ENCODE measurements at places on chromosomes 12 and 14.

DNA sequence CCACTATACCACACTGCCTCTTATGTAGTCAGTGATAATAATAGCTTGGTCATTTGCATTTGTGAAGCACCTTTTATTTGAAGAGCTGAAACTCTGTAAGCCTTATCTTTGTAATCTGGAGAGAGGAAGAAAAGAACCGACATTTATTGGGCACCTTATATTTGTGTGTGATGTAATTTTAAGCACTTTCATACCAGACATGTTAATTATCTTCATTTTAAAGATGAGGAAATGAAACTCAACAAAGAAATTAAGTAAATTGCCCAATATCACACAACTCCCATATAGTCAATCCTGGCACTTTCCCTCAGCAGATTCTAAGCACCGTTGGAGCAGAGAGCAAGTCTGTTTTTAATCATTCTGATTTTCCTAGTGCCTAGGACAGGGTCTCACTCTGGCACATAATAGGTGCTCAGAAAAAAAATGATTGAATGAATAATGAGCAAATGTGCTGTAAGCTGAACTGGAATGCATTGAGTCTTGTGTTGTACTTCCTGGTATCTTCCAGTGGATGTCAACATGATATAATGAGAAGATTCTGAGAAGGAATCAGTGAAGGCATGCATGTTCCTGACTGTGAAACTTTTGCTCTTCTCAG, 418.9 kb downstream of the ZFP36L1 start:
- no peak for DNase-seq

GRCh38 chr14:104561124-104561557, 18.4 kb upstream of the C14orf180 start:
- DNase-seq = no peak

- no peak for DNase-seq
Measured at GRCh38 chr12:69821032-69821455, 4.0 kb upstream of the MYRFL start.

GRCh38 chr12:109109746-109110350, 6.5 kb upstream of the ACACB start:
- DNase-seq = no peak

GRCh38 chr14:56796259-56796658, 14.0 kb downstream of the OTX2 start:
- DNase-seq = no peak

DNA sequence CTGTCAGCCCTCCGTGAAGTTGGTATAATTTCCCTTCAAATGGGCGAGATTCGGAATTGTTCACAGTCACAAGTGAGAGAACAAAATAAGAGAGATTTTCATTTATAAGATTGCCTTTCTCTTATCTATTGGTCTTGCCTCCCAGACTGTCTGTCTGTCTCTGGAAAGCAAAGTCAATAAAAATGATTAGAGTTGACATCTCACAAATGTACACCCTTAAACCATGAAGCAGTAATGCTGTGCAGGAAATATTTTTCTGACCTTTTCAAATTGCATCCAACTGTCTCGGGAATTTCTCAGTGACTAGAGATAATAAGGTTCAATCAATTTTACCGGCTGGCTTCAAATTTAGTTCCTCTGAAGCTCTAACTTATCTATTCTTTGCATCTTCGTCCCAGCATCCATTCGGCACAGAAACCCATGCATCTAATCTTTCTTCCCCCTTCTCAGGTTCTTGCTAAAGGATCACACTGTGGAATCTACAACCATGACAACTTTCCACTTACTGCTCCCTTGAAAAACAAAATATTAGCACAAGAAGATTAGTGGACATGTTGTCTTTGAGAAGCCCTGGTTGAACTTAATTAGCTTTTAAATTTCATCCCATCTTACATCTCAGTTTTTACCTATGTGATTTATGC, 93.1 kb downstream of the RMST start:
- no peak for DNase-seq

All from stimulated activated CD8-positive, alpha-beta memory T cell treated with anti-CD3 and anti-CD28 coated beads, Interleukin-4, amount 100 ng/mL, for 48 hours (primary cell).